ENCODE measurements at places on chromosomes 2 and 18. TPM values are rescaled to one million over a fixed set of nuclear protein-coding genes. Genes with fewer than 3 reads are reported as not detected.

DNA sequence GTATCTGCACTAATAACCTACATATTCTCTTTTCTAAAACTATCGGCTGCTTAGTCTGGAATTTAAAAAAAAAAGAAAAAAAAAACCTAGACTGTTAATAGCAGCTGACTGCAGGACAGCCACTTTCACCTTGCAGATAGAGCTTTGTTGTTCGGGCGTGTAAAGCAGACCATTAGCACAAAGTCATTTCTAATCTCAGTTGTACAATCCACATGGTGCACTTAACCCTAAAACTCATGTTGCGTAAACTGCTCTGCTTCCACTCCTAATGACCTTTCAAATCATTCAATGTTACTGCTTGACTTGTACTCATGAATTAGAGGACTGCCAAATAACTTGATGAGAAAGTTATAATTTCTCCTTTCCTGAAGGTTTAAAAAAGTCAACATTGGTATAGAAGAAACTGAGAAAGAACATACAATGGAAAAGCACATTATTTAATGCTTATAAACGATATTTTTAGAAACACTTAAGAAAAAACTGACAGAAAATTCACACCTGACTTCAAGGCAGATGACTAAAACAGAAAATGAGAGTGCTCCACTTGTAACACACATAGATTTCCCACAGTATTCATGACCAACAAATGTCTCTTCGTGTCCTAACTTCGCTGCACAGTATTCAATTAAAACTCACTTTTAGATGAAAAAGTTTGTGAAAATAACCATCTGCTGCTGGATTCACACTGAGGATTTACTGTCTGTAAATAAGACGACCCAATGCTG lies 2.6 kb downstream of the CDH2 start:
- no peak for DNase-seq

The UGT1A3 gene
- total RNA-seq: not detected

DNA sequence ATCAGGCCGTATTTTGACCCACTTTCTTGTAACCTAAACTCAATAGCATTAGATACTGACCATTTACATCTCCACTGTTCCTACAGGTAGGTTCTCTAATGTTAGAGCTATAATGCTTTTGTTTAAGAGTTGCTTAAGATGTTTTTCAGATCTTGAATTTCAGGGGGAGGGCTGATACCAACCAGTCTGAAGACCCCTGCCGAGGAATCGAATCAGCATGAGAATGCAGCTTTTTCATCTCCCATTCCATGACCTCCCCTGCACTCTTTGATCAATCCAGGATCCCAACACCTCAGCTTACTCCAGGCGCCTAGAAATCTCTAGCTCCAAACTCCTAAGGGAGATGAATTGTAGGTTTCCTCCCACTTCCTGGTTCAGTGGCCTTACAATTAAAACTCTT lies 120.5 kb upstream of the MC4R start:
- no peak for DNase-seq

DNA sequence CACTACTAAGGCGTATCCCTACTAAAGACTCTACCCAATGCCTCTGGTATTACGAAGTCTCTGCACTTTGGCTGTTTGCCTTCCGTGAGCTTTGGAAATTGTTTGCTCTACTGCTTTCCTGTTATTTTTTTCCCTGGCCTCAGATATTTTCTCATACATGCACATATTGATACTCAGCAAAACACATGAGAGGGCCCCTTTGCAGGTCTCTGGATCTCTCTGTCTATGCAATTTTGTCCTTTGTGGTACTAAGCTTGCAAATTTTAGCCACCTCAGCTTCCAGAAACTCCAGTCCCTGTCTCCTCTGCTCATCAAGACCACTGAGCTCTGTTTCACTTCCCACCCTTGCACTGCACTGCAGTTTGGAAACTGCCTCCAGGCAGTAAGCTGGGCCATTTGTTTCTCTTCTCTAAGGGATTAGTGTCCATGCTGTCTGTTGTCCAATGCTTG lies 46.6 kb downstream of the TAF1B start:
- DNase-seq: no peak

DNA sequence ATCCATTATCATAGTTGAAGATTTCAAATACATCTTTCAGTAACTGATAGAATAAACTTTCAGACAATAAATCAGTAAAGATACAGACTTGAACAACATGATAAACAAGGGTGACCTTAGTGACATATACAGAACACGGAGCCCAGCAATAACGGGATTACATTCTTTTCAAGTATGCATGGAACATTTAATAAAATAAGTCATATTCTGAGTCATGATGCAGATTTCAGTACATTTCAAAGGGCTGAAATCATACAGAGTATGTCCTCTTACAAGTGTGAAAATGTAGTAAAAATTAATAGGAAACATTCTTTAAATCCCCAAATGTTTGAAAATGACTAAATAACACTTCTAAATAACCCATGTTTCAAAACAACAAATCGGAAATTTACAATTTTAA lies 17.2 kb upstream of the KLHL29 start:
- DNase-seq: no peak

GRCh38 chr2:207182911-207183310 lies 17.2 kb upstream of the KLF7 start:
- DNase-seq: no peak
